ENCODE measurements at places on chromosomes 2 and 18.

GRCh38 chr2:217168496-217168895 is 308.6 kb upstream of the TNP1 start:
- no peak for DNase-seq

- no peak for DNase-seq
Observed at GRCh38 chr2:37983719-37984118, 58.6 kb downstream of the RMDN2 start.

DNA sequence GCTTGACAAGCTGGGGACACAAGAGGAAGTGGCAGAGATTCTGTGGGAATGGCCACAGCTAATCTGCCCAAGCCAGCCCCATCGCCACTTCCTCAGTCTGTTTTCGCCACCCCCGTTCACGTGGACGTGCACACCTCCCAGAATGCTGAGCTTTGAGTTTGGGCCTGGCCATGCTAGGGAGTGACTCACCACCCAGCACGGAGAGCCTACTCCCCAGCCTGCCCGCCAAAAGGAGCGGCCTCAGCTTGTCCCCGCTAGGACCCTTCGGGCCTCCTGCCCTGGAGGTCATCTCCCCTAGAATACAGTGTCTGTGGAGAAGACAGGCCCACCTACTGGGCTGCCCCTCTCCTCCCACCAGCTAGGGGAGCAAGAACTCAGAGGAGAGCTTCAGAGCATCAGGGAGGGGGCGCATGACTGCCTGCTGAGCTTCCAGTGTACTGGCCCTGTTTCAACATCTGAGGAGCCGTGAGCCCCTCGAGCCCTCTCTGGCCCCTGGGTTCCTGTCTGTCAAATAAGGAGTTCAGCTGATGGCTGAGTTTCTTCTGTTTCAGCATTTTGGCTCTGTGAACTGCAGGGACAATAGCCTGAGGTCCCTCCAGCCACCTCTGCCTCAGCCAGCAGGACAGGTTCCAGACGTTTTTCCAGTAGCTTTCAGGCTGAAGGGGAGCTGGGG is 5.1 kb downstream of the SLC35F6 start:
- no peak for DNase-seq

DNA sequence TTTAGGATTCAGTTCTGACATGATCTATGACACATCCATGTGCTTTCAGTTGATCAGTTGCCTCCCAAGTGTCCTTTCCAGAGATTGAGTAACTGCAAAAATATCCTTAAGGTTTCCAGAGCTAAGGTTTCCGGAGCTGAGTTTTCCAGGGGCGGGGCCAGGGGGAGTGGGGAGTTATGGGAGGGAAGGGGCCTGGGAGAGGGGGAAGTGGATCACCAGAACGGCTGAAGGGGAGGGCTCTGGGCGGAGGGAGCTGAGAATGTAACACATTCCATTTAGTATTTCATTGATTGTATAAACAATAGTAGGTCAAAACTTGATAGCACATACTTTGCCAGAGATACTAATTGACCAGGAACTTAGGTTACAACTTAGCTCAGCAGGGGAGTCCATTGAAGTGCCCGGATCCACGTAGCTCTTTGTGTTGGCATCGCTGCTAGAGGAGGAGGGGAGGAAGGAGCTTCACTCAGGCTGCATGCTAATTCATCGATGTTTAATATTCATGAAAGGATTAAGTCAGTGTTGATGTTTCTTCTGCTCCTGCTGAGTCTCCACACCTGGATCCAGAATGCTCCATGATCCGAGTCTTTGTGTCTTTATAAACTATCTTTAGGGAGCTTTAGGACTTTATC is 289.8 kb downstream of the ALPK2 start:
- peak; percentile 65 for DNase-seq

DNA sequence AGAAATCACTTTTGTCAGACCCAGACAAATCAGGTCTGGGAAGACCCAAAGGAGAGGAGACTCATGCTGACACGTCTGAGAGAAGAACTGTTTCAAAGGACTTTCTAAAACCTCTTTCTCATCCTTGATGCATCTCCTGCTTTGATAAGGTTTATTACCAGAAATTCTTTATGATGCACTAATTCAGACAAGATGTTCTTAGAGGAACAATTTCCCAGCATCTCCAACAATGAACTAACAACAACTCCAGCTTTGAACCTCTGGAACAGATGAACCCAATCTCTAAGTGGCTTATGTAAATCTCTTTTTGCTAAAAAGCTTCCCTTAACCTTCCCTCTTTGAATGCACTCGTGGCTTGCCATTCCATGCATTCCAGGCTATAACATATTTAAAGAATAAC is 15.9 kb upstream of the SERPINB11 start:
- DNase-seq = no peak

GRCh38 chr2:215780313-215780712 is 233.0 kb downstream of the MREG start:
- no peak for DNase-seq

DNA sequence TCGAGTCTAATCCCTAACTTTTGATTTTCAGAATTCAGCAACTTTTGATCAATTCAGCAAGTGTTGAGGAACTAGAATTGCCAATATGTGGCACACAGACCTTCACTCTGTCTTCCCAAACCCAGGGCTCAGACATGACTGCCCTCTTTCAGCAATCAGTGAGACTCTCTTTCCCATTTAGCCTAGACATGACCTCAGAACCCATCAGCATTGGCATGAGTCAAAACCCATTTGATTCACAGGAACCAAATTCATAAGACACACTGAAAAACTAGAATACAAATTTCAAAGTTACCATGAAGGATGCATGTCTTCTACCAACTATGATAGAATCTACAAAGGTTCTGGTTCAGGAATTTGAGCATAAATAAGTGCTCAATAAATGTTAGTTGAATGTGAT is 113.6 kb upstream of the MAP3K20 start:
- DNase-seq = no peak

- DNase-seq = no peak
Observed at GRCh38 chr2:66570471-66570870, 135.5 kb downstream of the MEIS1 start.

- DNase-seq = peak; percentile 11
Observed at GRCh38 chr2:181581534-181581933, 75.4 kb downstream of the CERKL start.

DNA sequence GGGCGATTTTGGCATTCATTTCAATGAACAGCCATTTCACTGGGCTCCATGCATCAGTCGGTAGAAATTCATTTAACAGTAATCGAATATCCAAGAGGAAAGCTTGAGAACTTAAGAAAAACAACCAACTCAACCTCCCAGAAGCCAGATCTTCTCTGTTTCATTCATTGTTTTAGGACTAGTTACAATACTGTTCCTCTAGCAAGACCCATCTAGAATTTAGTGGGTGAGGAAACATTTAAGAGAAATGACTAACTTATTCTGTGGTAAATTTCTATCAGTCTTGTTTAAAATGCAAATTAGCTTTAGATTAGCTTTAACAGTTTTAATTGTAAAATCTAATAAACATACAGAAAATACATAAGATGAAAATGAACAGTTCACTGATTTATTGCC is 81.4 kb upstream of the SMAD7 start:
- DNase-seq = no peak

- DNase-seq = no peak
Observed at GRCh38 chr2:149988361-149988760, 400.8 kb upstream of the MMADHC start.

GRCh38 chr18:79639072-79639829 is 40.4 kb upstream of the CTDP1 start:
- no peak for DNase-seq

DNA sequence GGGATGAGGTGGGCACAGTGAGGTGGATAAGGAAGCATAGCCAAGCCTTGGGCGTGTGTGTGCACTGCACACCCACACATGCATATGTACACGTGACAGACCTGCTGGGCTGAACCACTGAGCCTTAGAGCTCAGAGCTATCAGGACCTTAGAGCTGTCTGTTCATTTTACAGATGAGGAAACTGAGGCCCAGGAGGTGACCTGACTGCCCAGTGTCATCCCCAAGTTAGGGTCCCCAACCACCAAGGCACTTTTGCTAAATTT is 8.2 kb upstream of the SNED1 start:
- DNase-seq = no peak

GRCh38 chr18:78688916-78689315 is 290.7 kb upstream of the SALL3 start:
- DNase-seq = no peak

- no peak for DNase-seq
Observed at GRCh38 chr2:84880395-84880644, 564 bp downstream of the TRABD2A start.

- DNase-seq = no peak
Observed at GRCh38 chr2:104452558-104452957, 401.4 kb upstream of the POU3F3 start.

- no peak for DNase-seq
Observed at GRCh38 chr18:11672846-11673454, 16.1 kb upstream of the GNAL start.

- peak; percentile 45 for DNase-seq
Observed at GRCh38 chr2:96538487-96539214, 2.1 kb downstream of the ARID5A start.
